ENCODE measurements at places on chromosomes 5 and 9.

DNA sequence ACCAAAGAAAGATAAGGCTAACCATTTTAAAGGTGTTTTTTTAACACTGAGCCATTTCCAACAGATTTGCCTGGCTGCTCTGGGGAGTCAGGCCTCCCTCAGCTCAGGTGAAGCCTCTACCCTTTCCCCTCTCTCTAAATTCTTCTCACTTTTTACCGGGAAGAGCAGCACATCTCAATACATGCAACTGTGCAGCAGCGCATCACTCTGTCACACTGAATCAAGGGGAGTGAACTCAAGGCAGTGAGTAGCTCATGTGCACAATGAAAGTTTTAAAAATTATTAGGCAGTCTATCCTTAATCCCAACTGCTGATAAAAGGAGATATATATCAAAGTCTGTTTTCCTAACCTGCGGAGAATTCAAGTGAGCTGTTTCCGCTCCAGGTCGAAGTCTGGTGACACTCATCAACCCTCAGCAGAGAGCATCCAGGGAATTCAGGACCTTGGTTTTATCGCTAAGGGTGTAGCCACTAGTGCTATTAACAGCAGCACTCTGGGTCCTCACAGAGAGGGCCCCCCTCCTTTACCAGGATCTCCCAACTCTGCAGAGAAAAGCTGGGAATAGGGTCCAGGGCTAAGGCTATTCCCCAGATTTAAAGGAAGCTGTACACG lies 1.0 kb downstream of the CEMIP2 start:
- no peak for DNase-seq

DNA sequence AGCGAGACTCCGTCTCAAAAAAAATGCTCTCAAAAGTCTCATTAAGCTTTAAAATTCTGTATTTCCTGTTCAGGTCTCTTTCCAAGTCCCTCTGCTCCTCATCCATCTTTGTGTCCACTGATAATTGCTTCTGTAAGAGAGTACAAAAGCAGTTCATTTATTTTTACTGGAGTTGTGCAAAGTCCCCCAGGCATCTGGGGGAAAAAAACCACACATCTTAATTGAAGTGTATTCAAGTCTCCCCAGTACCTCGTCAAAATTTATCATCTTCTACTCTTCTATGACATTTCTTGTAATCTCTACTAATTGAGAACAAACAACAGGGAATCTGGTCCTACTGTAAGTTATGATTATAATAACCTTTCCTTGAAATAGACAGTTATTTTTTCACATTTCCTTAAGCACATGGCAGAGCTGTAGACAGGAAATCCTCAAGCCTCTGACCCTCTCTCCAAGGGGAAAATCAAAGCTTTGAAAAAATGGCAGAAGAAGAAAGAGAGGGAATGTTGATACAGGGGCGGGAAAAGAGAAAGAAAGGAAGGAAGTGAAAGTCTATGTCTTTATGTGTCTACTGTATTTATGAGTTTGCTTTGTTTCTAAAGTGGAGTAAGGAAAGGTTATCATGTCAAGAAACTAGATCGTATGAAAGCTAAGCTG lies 51.5 kb downstream of the RAI14 start:
- no peak for DNase-seq

DNA sequence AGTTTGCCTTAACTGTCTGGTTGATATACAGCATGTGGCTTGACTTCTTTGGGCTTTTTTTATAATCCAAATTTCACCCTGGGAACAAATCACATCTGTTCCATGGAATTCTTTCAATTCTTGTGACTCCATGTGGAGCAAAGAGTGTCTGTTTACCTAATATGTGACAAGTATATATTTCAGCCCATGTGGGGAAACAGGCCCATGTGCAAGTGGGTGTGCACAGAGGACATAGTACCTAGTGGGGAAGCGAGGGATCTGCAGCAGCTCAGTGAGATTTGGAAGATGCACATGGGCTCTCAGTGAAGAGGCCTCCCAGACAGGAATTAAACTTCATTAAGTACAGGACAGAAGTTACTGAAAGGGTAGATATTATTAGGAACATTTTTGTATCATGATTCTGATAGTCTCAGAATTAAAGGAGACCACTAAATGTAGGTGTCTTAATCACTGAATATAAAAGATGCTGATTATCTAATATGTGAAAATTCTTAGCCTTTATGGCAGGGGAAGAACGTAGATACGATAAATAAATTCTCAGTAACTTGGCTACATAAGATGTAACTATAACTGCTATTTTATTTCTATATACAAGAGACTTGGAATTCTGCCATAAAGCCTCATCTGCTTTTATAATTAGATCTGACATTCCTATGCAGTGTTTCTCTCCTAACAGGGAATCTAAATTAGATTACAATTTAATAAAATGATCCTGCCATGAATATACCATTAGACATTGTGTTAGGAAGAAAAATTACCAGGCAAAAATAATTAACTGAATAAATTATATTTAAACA lies 181.2 kb downstream of the SLC12A2 start:
- DNase-seq = no peak

DNA sequence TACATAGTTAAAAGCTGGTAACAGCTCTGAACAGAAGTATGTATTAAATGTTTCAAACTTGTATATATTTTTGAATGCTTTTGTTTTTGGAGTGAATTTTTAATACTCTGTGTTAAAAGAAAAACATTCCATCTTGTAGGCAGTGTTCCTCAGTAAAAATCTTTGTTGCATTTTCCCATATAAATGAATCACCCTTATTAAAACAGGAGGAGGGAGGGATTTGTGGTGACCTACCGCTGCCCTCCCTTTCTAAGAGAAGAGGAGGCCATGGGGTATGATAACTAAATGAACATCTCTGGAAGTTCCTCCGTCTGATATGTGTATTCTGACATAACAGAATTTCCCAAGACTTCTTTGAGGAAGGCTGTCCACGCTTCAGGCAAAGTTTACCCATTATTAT lies 53.4 kb downstream of the INIP start:
- DNase-seq = no peak

DNA sequence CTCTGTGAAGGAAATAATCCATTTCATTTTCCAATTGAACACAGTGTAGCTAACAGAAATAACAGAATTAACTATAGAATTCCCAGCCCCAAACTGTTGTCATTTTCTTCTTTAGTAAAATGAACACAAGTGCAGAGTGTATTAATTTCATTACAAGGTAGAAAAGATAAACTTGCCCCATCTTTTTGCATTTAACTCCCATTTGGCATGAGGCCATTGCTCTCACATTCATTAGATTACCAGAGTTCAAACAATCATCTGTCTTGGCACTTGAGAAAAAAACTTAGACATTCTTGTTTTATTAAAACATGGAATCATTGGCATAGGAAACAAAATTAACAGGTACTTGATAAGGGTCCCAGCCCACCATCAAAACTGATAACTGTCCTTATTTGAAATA lies 821.5 kb upstream of the C9orf72 start:
- DNase-seq = no peak

DNA sequence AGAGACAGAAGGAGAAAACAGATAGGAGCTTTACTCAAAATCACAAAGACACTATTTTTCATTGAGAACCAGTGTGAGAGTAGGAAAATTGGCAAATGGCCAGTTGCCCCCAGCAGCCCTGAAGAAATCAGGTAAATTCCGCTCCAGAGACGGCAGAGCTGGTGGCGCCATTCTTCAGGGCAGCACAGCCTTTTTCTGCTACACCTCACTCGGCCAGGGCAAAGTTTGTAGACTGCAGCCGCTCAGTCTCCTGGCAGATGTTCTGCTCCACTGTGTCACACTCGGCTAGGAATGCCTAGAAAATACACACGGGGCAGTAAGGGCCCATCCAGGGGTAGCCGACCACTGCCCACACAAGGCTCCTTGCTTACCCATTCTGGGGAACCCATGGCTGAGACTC lies 9.5 kb downstream of the BAG1 start:
- DNase-seq = no peak

All from activated gamma-delta T cell treated with anti-CD3 and anti-CD28 coated beads, Interleukin-2, amount 50 U/mL, for 16 hours (primary cell).